T-helper 2 cell (primary cell): ENCODE measurements at places on chromosomes 3 and 15.

DNA sequence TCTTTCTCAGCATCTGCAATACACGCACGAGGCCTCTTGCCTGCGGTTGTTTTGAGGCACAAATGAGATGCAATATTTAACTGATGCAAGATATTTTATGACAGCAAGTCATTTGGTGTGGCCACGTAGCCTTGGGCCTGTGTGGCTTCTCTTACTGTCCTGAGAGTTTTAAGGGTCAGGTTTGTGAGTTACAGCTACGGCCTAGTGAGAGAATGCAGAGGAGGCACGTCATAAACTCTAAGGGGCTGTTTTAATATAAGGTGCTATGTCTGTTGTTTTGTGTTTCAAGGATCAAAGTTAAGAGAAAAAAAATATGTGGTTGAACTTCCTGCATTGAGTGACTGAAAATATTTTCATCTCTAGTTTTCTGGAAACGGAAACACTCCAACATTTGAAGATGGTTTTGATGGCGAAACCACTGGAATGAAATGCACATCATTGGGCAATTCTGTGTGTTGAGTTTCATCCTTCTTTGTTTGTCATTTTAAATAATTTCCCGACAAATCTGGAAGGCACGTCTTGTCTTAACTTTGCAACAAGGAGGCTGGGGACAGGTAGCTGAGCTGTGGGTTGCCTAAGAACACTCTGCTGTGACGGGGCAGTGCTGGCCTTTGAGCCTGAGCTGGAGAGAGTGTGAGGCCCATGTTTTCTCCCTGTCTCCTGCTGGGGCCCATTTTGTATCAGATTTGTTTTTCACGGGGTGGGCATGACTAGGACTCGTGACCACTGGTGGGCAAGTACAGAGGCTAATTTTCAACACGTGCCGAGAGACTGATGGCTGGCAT is 5.1 kb downstream of the APBA2 start:
- no peak for DNase-seq

GRCh38 chr3:24605511-24606028 is 110.9 kb upstream of the THRB start:
- no peak for DNase-seq

DNA sequence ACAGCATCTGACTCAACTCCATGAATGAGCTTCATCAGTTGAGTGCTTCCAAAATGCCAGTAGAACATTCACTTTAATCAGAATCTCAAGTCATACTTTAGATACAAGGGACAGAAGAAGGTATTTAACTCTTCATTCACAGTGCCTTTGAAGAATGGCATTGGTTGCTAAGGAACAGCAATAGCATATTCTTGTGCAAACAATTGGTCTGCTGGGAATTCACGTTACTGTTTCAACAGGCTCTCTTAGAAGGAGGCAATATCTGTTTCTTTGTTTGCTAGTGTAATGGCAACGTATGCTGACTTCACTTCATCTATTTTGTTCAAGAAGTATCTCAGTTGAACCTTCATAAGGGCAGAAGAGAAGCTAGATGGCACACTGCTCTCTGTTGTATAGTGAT is 113.9 kb downstream of the TMEM108 start:
- no peak for DNase-seq

DNA sequence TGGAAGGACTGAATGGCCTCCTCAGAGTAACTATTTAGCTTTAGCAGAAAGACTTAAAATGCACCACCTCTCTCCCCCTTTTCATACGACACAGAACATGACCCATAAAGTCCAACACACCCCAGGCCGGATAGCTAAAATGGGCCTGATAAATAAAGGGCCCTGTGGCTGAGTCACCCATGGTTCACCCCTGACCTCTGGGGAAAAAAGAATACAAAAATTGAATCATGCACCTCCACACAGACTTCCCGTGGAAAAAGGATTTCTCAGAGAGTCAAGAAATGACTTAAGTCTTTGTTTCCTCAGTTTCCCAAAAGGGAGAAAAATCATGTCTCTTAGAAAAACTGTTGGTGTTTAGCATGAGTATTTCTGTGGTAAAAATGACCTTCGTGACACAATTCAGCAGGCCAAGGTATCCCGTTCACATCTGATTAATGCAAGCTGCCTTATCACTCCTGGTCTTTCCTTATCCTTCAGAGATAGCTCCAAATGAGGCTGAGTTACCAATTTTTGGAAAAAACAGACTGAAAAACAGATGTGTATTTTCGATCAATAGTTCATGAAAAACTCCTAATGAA is 34.0 kb upstream of the ARHGEF3 start:
- DNase-seq: no peak

DNA sequence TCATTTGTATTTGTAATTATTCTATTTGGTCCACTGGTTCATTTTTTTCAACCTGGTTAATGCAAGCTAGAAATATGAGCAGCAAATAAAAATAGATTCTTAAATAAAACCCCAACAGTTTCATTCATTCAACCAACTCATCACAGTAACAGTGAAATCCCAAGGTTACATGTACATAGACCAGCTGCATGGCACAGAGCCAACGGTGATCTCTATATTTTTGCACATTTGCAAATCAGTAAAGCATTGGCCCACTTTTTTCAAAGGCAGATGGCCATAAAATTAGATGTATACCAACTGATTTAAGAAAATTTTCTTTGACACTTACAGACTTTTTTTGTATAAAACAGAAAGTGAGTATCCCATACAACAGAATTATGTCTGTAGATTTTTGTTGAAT is 49.3 kb downstream of the STRIT1 start:
- DNase-seq: no peak

GRCh38 chr3:65443739-65444446 is 594.8 kb downstream of the MAGI1 start:
- no peak for DNase-seq

- no peak for DNase-seq
These were observed 644.3 kb downstream of the NR2F2 start for GRCh38 chr15:96974761-96975160.

DNA sequence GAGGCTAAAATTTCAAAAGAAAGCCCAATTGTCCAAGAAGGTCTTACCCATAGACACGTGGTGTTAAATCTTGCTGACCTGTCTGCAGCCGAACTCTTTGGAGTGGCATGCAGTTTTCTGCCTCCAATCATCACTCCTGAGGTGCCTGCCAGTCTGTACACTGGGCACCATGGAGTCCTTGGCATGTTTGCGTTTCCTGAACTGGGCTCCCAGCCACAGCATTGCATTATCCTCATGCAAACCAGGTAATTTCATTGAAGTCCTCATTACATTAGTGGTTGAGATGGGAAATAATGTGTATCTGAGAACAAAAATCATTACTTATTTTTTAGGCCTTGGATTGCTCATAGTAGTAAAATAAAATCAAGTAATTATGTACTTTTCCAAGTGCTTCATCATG is 152.3 kb downstream of the AKAP13 start:
- no peak for DNase-seq

DNA sequence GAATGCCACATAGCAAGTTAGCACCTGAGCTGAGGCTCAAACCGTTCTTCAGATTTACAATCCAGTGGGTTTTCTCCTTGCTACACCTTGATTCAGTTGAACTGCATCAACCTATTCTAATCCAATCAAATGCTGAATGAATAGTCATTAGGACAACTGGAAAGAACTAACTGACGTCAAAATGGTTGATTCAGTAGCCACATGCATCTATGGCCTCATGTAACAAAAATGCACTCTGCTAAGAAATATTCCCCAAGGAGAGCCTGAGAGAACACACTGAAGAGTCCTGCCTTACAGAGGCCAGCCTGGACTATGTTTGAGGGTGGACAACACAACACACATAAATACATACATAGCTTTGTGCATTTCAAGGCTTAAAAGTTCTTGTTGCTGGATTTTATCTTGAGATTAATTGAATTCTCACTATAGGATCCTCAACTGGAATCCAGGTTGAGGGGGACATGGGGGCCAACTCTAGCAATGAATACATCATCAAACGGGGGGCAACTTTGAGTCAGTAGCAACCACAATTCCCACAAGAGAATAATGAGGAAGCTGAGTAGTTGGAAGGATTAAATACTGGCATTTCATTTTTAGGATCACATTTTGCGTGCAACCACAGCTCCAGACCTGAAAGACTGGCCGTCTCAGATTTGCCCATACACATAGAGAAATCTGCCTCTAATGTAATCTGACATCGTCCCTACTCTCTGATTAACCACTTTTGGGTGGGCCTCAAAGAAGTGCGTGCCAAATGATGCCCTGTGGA is 280.2 kb upstream of the ICE2 start:
- DNase-seq: no peak

DNA sequence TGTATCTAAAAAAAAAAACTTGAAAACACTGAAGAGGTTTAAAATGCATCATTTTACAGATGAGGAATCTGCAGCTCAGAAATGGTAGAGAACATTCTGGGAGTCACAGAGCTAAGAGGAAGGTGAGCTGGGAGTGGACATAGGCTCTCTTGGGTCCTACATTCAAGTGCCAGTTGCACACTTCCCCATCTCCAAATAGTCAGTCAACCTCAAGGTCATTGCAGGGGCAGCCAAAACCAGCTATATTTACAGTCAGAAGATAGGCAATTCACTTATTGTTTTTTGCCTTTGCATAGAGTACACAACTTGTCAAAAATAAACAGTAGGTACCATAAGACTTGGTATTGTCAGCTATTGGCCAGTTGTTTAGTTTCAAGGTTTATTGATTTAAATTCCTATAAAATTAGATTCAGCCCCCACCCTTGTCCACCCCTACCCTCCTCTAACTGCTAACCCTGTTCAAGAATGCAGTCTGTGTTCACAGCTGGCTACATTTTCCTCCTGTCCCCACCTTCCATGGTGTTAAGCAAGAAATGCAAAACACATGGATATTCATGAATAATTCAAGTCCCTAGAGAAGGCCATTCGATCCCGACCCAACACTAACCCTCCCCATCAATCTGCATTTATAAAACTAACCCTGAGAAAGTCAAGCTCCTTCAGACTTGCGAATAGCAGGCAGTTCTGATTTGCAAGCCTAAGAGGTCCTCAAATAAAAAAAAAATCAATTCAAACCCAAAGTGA is 567.0 kb upstream of the MCTP2 start:
- no peak for DNase-seq

DNA sequence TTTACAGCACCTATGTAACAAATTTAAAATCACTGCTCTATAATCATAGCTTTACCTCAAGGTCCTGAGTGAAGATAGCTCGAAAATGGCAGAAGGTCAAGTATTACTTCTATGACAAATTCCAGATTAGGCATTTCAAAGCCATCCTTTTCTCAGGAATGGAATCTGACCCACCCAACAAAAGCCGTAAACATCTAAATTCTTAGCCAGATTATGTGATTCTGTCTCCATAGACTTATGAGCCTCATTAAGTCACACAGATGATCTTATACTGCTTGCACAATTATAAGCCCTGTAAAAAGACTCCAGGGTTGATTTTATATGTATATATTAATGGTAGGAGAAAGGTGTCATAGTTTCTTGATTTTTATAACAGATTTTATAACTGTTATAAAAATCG is 56.9 kb downstream of the CEP152 start:
- DNase-seq: no peak

GRCh38 chr3:46504789-46505188 is 7.0 kb downstream of the RTP3 start:
- peak; percentile 40 for DNase-seq

- DNase-seq: no peak
These were observed 43.4 kb upstream of the FAH start for GRCh38 chr15:80109388-80109787.

DNA sequence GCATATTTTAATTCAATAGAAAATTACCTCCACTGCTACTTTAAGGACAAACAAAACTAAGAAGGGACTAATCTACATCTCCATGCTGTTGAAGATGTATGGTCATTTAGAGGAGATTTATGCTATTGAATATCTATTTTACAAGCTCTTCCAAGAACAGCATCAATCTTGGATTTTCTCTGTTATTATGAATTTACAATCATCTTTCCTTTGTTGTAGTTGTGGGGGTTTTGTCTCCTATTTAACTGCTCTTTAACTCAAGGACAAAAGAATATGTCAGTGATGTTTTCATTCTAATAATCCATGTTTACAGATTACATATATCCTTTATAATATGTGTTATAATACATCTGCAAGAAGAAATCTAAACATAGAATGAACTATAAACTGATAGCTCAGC is 907.8 kb downstream of the ROBO2 start:
- DNase-seq: no peak

- no peak for DNase-seq
These were observed 106.0 kb downstream of the LRIG1 start for GRCh38 chr3:66394753-66395249.

GRCh38 chr15:101710806-101711205 is 13.5 kb downstream of the TARS3 start:
- DNase-seq: no peak

DNA sequence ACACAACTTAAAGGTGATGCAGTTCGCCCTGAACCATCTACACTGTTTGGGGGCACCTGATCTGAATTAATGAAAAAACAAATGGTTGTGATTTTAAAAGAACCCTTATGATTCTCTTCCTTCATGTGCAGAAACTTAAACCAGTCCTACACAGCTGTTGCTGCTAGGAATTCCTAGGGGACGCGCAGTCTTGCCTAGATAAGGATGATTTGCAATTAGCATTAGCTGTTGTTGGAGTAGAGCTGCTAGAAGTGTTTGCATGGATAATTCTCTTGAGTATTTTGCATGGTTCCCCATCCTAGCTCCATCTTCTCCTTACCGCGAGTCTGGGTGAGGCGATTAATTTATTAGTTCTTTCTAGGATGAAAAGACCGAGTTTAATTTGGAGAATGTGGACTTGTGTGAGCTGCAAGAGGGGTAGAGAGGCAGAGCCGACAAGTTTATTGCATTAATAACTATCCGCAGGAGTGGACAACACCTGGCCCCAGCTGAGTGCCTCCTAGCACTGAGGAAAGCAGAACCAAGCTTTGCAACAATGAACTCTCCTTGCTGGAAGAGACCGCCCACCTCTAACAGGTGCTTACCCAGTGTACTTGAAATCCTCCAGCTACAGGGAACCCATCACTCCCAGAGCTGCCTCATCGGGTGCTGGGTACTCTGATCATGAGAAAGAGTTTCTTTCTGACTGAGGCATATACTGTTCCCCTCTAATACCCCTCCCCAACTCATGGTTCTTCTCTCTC is 75.0 kb upstream of the WNT7A start:
- DNase-seq: no peak

DNA sequence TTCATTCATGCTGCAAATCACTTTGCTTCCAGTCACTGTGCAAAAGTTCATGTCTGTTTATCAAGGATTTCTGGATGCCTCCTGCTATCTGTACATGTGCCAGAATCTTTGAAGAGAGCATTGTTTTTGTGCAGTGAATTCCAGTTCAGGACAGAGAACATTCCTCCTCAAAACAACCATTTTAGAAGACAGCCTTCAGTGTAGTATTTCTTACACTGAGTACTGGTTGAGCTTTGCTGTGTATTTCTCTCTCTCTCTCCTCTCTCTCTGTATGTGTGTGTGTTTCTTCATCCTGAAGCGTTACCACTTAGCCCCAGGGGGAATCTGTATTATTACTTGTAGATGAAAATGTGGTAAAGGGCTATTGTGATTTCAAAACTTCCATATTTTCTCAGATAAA is 123.8 kb upstream of the CHL1 start:
- DNase-seq: no peak

GRCh38 chr15:52626671-52627369 is 52.4 kb downstream of the ATOSA start:
- no peak for DNase-seq
